Heart right ventricle (tissue), 16 donors: ENCODE measurements at places on chromosomes 16 and 17. TPM values are rescaled to one million over a fixed set of nuclear protein-coding genes. Genes with fewer than 3 reads are reported as not detected.

Gene ZC3H7A
- 30.8 TPM for total RNA-seq

Gene LCMT1
- total RNA-seq, result 44.9 TPM

Gene SLC13A2
- total RNA-seq, result not detected

Gene TMIGD1
- total RNA-seq, result not detected

Gene RILP
- 70.6 TPM for total RNA-seq

Gene RAMP2
- 46.8 TPM for total RNA-seq

Gene CA5A
- not detected for total RNA-seq

Gene CDK5R1
- total RNA-seq, result 1.1 TPM

Gene CRHR1
- 0.63 TPM for total RNA-seq

Gene CCL5
- 1.4 TPM for total RNA-seq

Gene CETP
- not detected for total RNA-seq

Gene CPNE2
- total RNA-seq, result 13.5 TPM

Gene STAC2
- 0.18 TPM for total RNA-seq

Gene OR1F1
- total RNA-seq, result not detected

Gene HSD17B2
- not detected for total RNA-seq

Gene CDH13
- total RNA-seq, result 198 TPM

Gene KRTAP4-6
- not detected for total RNA-seq

Gene GAS7
- 48.1 TPM for total RNA-seq

Gene PMP22
- 232 TPM for total RNA-seq

Gene MXRA7
- total RNA-seq, result 344 TPM

Gene ZFP1
- 5.9 TPM for total RNA-seq

Gene CCL22
- not detected for total RNA-seq

Gene CA7
- not detected for total RNA-seq

Gene NEUROD2
- total RNA-seq, result not detected

Gene GDPD1
- total RNA-seq, result 2.1 TPM

Gene LHX1
- total RNA-seq, result not detected

Gene ICAM2
- 26.6 TPM for total RNA-seq

Gene CSH2
- total RNA-seq, result not detected

Gene FBXW10
- not detected for total RNA-seq

Gene KRT15
- 0.07 TPM for total RNA-seq

Gene BMERB1
- total RNA-seq, result 68.3 TPM

Gene SP6
- 0.37 TPM for total RNA-seq

Gene RDM1
- total RNA-seq, result not detected

Gene KRTAP4-9
- total RNA-seq, result not detected

Gene WNT3
- total RNA-seq, result 1.3 TPM

Gene KRTAP2-2
- not detected for total RNA-seq

Gene TBC1D24
- 9.4 TPM for total RNA-seq

Gene PIGQ
- 26.8 TPM for total RNA-seq

Gene CRYBA1
- total RNA-seq, result not detected
